ENCODE measurements at places on chromosomes 16 and 17. TPM values are rescaled to one million over a fixed set of nuclear protein-coding genes. Genes with fewer than 3 reads are reported as not detected.

- H3K27me3 ChIP-seq: no peaks in the 10 kb centered on the region
- H3K27ac ChIP-seq: no peak overlapping the region
- peak overlapping the region; percentile 94 for H3K4me3 ChIP-seq
- no peaks in the 10 kb centered on the region for H3K36me3 ChIP-seq
- DNase-seq: no peak
Observed at GRCh38 chr16:70440009-70440692, 1.3 kb upstream of the ST3GAL2 start.

GRCh38 chr17:7885367-7886226 is 3.0 kb upstream of the CHD3 start:
- peaks cover 72% of the 10 kb centered on the region for H3K27me3 ChIP-seq
- H3K4me1 ChIP-seq: peaks cover 46% of the 10 kb centered on the region
- peak; percentile 72 for DNase-seq
- H3K27ac ChIP-seq: no peak overlapping the region
- H3K36me3 ChIP-seq: 0 out of 2 replicates have a peak, but pooled peaks cover 3% of the 10 kb centered on the region

- no peak overlapping the region for H3K27ac ChIP-seq
- H3K36me3 ChIP-seq: no peaks in the 10 kb centered on the region
- H3K4me3 ChIP-seq: no peak overlapping the region
- DNase-seq: no peak
Observed at GRCh38 chr17:32995416-32996045, 3.9 kb downstream of the SPACA3 start.

DNA sequence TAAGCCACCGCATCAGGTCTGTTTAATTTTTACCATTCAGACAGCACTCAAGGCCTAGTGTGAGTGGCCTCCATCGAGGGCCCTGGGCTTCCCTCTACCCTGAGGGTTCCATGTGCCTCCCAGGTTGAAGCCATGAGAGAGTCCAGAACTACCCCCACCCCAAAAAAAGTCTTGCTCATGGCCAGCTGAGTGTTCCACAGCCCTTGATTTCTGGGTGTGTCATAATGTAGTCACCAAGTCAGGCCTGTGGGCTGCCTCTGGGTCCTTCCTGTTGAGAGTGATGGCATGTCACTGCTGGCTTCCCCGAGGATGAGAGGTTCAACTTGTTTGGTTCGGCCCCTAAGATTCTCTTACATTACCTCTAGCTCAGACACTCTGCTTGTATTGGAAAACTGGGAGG is 100.6 kb downstream of the PITPNC1 start:
- no peak for DNase-seq
- peak overlapping the region; percentile 43 for H3K27ac ChIP-seq
- H3K36me3 ChIP-seq: no peaks in the 10 kb centered on the region
- no peaks in the 10 kb centered on the region for H3K27me3 ChIP-seq

GRCh38 chr17:35052241-35052610 is 11.3 kb downstream of the RFFL start:
- H3K36me3 ChIP-seq: no peaks in the 10 kb centered on the region
- H3K4me1 ChIP-seq: peaks cover 6% of the 10 kb centered on the region
- no peak overlapping the region for H3K27ac ChIP-seq
- no peaks in the 10 kb centered on the region for H3K27me3 ChIP-seq
- no peak for DNase-seq

GRCh38 chr16:11169641-11170040 is 86.4 kb downstream of the SOCS1 start:
- H3K36me3 ChIP-seq: no peaks in the 10 kb centered on the region
- no peak overlapping the region for H3K27ac ChIP-seq
- DNase-seq: no peak
- H3K27me3 ChIP-seq: no peaks in the 10 kb centered on the region

- peaks cover 15% of the 10 kb centered on the region for H3K36me3 ChIP-seq
- no peak for DNase-seq
Observed at GRCh38 chr16:24953306-24953705, 61.9 kb downstream of the ARHGAP17 start.

DNA sequence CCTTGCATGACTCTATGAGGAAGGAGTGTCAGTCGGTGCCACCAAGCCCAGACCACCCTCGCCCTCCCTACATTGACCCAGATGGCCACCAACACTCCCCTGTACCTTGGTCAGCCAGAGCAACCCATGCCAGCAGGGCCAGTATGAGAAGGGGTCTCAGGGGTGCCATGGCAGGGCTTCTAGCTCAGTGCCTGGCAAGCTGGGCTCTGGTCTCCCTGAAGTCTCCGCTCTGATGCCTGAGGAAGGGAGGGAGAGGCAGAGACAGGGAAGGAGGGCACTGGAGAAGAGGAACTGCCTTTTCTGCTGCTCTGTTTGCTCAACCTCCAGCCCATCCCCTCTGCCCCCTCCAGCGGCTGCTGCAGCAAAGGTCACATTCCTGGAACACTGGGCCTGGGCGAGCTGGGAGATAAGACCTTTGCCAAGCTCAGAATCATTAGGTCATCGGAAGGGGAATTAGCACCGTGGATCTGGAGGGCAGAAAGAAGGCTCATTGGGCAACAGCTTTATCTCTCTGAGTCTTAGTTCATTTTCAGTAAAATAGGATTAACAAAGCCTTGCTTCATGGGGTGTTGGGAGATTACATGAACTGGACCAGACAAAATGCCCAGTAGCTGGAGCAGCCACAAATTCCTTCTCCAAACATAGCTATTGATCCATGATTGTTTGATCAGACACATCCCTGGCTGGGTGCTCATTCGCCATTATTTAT is at the start of gene VTN:
VTN (minus strand) TSS at position 273 of the 709 bp plus-strand sequence; CDS start at position 169, 104 bp downstream.
- peaks cover 9% of the 10 kb centered on the region for H3K4me1 ChIP-seq
- no peaks in the 10 kb centered on the region for H3K36me3 ChIP-seq
- peaks cover 22% of the 10 kb centered on the region for H3K27me3 ChIP-seq
- H3K27ac ChIP-seq: 0 out of 2 replicates have a peak within 1 kb of the TSS, but pooled peaks have one; percentile 20
- peak within 1 kb of the TSS; percentile 39 for H3K4me3 ChIP-seq

DNA sequence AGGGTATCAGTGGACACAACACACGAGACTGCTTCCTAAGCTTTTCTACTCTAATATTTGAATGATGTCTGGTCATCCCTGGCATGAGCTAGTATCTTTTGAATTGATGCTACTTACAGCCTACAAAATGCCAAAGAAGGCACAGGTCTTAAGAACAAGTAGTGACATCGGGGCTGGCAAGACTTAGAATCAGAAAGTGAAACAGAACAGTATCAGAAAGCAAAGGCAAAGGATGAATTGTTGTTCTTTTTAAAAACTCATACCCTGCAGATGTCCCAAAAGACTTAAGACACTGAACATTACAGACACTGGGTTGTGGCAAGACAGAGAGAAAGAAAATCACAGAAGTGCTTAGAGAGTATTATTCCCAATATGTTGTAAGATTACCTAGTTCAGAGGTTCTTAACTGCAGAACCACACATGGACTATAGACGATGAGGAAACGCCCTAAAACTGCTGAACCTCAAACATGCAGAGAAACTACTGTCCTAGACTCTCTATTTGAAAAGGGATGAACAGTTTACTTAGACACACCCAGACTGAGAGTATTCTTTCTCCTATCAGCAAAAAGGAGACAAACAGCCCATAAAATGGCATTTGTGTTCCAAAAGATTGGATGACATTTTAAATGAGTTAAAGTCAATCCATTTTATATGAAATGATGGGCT is 12.5 kb downstream of the ZNF19 start:
- H3K4me1 ChIP-seq: no peaks in the 10 kb centered on the region
- H3K36me3 ChIP-seq: no peaks in the 10 kb centered on the region
- H3K27me3 ChIP-seq: no peaks in the 10 kb centered on the region
- H3K4me3 ChIP-seq: no peak overlapping the region
- no peak for DNase-seq

- no peak overlapping the region for H3K27ac ChIP-seq
- H3K27me3 ChIP-seq: no peaks in the 10 kb centered on the region
- no peak for DNase-seq
- no peak overlapping the region for H3K4me3 ChIP-seq
- H3K36me3 ChIP-seq: no peaks in the 10 kb centered on the region
Observed at GRCh38 chr16:79658301-79659033, 57.9 kb upstream of the MAF start.

GRCh38 chr17:62101515-62101914 is 36.4 kb upstream of the MED13 start:
- no peaks in the 10 kb centered on the region for H3K4me1 ChIP-seq
- H3K27me3 ChIP-seq: no peaks in the 10 kb centered on the region
- no peak overlapping the region for H3K4me3 ChIP-seq

ARHGDIG gene
- total RNA-seq: 1.0 TPM

SCN4A gene
- 8.5 TPM for total RNA-seq

PYY gene
- 0.56 TPM for total RNA-seq

EPX gene
- total RNA-seq: not detected

Measured in GM23338 (cell line).